Smooth muscle cell of the pulmonary artery (primary cell): ENCODE measurements at places on chromosomes 16 and 17. TPM values are rescaled to one million over a fixed set of nuclear protein-coding genes. Genes with fewer than 3 reads are reported as not detected.

Gene OR1E2
- 0.07 TPM in 1 of 2 replicates, not detected in the other for total RNA-seq

Gene C17orf50
- total RNA-seq, result not detected in 2 replicates

Gene TAT
- not detected in 2 replicates for total RNA-seq

Gene MTMR4
- total RNA-seq, result 53.8 and 76.7 TPM in 2 replicates

Gene CDRT15
- total RNA-seq, result not detected in 2 replicates
